GOT3 (cell line): ENCODE measurements at places on chromosomes 12 and 14.
A peak's percentile ranks its signal among the peaks of the same experiment; 100 is the strongest.

DNA sequence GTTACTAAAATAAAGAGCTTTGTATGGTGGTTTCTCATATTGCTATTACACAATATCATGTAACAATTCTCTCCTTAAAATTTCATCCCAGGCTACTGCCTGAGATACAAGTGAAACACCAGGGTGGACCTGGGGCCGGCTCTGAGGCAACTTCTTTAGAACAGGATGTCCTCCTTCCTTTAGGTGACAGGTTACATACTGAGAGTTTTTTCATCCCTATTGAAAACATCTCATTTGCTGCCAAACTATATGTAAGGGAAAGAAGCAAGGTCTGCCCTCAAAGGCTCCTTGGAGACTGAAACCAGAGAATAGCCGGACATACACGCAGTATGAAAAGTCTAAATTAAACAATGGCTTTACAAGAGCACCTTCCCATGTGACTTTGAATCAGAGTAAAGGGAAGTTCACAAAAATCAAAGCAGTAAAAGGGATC, 139.9 kb downstream of the DUSP6 start:
- no peak for DNase-seq

- no peak for DNase-seq
Measured at GRCh38 chr12:57195611-57196371, 20.8 kb upstream of the NXPH4 start.

GRCh38 chr14:89397569-89398230, 19.3 kb downstream of the FOXN3 start:
- no peak for DNase-seq

GRCh38 chr12:100044266-100044665, 59.5 kb upstream of the ANKS1B start:
- no peak for DNase-seq

DNA sequence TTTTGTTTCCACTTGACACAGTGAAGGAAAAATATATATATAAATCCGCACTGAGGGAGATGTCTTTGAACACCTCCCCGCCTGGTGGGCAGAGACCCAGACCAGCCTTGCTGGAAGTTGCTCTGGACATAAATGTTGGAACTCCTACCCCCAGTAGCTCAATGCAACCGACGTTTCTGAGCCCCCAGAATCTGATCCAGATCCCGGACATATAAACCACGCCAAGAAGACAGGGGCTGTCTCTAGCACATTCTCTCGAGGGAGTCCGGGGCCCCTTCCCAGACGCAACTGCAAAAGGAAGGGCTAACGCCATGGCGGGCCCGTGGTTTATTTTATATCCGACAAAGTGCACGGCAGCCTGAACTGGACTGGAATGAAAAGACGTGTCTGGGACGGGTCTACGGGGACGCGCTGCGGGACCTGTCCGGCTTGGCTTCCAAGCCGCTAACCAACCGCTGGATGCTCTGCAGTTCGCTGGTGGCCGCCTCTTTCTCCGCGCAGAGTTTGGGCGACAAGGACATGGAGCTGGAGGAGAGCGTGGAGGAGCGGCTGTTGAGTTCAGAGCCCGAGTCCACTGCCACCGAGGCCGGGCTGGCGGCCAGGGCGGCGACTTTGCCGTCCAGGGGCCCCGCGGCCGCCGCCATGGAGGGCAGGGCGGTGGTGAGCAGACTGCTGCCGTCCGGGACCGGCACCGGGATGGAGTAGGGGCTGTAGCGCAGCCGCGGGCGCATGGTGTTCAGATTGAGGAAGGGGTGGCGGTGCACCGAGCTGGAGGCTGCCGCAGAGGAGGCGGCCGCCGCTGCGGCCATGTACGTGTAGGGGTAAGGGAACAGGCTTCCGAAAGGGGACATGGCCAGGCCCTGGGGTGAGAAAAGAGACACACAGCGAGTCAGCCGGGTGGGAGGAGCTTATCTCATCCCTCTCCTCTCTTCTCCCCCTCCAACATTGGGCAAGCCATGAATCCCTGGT, 12.2 kb downstream of the TBX3 start:
- DNase-seq = no peak

DNA sequence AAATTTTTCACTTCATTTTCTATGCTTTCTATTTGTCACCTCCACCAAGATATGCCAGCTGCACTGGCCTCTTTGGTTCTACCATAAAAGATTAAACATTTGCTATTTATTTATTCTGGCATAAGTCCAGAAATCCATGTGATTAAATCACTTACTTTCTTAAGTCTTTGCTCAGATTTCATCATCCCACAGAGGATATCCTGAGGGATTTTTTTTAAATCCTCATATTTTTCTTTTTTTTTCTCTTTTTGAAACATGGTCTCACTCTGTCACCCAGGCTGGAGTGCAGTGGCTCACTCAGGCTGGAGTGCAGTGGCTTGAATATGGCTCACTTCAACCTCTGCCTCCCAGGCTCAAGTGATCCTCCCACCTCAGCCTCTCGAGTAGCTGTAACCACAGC, 645.4 kb upstream of the ATXN7L3B start:
- DNase-seq = no peak

DNA sequence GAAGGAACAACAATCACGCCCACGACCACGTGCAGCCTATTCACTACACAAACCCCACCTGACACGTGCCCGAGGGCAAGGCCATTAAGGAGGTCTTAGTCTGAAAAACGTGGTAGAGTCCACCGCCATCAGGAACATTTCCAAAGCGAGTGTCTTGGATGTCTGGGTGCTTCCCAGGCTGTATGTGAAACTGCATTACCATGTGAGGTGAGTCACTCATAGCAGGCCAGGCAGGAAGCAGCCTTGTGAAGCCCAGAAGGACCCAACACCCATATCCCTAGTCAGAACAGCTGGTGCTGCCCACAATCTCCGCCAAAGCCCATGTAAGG, 3.3 kb upstream of the KRT79 start:
- DNase-seq = no peak

- DNase-seq = no peak
Measured at GRCh38 chr12:41532072-41532471, 344.0 kb downstream of the PDZRN4 start.

- DNase-seq = no peak
Measured at GRCh38 chr12:40565029-40565633, 127.1 kb upstream of the CNTN1 start.

DNA sequence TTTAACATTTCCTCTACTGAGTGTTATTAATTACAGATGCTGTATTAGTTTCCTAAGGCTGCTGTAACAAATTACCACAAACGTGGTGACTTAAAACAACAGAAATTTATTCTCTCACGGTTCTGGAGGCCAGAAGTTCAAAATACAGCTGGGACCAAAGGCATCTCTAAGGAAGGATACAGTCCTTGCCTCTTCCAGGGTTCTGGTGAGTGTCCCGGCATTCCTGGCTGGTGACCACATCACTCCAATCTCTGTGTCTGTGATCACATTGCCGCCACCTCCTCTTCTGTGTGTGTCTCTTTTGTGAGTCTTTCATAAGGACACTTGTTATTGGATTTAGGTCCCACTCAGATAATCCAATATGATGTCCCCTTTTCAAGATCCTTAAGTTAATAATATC, 85.1 kb upstream of the CCDC198 start:
- no peak for DNase-seq

- no peak for DNase-seq
Measured at GRCh38 chr14:36317650-36318049, 2.8 kb downstream of the MBIP start.

GRCh38 chr12:109110988-109111495, 5.3 kb upstream of the ACACB start:
- no peak for DNase-seq

DNA sequence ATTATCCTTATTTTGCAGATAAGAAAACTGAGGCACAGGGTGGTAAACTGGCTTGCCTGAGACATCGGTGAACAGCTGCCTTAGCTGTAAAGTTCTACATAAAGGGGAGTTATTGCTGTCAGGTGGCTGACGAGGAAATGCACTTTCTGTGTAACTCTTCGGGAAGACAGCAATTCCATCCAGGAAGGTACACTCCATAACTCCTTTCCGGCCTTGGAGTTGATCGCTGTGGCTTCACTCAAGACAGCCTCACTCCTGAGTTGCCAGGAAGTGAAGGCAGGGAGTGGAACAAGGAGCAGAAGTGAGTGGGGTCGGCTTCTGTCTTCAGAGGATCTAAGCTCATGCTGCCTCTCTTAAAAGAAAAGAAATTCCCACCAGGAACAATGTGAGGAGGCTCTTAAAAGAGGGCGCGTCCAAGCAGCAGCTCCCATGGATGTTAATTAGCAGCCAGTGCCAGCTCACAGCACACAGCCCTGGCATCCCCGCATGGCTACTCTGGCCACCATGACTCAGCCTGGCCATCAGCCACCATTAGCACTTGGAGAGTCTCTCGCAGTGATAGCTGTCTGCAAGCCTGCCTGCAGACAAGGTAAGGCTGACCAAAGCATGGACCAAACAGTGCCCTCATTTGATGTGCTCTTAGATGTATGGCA, 60.3 kb downstream of the NUAK1 start:
- no peak for DNase-seq

GRCh38 chr14:83416476-83416875, 1882.8 kb upstream of the SEL1L start:
- DNase-seq = no peak

DNA sequence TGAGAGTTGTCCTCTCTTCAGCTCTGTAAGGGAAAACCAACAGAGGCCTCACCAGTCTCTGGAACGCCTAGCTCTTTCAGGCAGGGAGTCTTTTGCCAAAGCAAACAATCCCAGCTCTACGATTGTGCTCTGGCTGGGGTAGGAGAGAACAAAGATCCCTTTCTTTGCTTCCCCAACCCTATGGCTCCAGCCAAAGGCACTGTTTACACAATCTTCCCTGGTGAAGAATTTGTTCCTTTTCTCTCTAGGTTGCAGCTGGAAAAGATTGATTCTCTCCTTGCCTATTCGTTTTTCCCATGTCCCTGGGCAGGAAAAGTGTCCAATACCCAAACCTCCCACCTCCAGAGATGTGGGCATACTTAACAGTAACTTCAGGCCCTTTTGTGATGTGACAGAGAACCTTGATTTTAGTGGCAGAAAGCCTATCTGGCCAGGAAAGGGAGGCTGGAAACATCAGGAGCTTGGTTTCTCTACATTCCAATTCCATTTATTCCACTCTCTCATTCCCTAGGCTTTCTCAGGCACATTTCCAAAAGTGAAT, 16.8 kb downstream of the ATP5MC2 start:
- DNase-seq = no peak

DNA sequence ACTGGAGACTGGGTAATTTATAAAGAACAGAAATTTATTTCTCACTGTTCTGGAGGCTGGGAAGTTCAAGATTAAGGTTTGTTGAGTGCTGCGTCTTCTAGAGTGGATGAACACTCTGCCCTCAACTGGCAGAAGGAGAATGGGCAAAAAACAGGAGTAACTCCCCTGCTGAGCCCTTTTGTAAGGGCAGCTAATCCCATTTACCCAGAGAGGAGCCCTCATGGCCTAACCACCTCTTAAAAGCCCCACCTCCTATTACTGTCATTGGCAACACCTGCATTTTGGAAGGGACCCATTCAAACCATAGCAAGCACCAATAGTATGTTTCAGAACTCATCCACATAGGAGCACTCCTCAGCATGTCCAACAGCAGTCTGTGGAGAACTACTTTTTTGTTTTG, 47.4 kb downstream of the BORCS5 start:
- no peak for DNase-seq

DNA sequence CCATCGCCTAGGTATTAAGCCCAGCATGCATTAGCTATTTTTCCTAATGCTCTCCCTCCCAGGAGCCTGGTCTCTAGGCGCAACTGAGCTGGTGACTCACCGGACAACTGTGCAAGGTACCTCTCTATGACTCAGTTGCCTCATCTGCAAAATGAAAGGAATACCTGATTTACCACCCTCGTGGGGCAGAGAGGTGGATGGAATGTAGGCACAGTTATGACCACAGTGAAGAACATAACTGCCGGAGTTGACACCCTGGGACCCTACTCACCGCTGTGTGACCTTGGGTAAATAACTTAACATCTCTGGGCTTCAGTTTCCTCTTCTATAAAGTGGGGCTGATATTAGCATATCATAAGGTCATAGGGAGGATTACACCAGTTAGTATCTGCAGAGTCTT, 22.6 kb downstream of the BCL11B start:
- no peak for DNase-seq

- no peak for DNase-seq
Measured at GRCh38 chr14:76088326-76088725, 63.4 kb upstream of the GPATCH2L start.

GRCh38 chr12:23771240-23771949, 178.1 kb downstream of the SOX5 start:
- no peak for DNase-seq

GRCh38 chr12:104695453-104696148, 238.9 kb downstream of the CHST11 start:
- peak; percentile 42 for DNase-seq

GRCh38 chr12:120529641-120530417, 871 bp upstream of the COQ5 start:
- no peak for DNase-seq

DNA sequence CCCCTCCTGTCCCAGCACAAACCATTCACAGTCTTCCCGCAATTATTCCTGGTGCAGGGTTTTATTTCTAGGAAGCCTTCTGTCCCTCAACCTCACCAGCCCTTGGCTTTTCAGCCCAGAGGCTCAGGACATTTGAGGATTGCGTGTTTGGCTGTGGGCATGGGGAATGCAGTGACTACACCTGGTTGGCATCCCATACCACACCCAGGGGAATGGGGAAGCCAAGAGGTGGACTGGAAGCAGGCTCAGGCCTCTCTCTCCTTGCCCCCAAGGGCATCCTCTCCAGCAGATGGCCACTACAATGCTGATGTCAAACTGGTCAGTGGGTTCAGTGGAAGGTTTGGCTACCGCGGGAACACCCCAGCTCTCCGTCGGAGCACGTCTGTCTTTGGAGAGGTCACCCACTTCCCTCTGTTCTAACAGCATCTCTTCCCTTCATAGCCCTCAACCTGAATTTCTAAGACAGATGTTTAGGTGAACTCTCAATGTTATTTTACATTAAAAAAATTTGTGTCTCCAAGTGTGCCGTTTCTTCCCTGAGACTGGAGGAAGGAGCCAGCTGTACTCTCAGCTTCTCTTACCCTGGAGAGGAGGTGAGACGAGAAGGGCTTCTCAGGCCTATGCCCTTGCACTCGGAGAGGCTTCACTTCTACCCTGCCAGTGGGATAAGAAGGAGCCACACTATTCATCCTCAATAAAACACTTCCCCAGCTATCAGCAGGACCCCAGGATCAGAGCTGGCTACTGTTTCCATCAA, 35.5 kb downstream of the DCAF4 start:
- no peak for DNase-seq

GRCh38 chr12:104951759-104952509, 6.2 kb downstream of the SLC41A2 start:
- DNase-seq = no peak

DNA sequence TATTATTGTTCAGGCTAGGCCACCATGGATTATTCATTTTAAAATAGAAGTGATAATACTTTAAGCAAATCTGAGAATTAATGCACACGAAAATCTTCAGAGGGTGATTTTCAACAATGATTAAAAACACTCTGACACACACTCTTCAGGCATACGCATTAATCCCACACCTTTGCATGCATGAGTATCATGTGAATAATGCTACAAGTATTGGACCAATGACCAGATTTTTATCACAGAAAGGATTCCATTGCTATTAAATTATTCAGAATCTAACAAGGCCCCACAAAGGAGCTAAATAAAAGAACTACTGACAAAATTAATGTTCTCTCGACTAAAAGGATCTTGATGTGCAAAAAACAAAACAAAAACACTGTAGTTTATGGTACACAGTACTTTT, 11.1 kb downstream of the EPS8 start:
- no peak for DNase-seq

- no peak for DNase-seq
Measured at GRCh38 chr12:92334552-92334951, 188.9 kb upstream of the BTG1 start.
